ENCODE measurements at places on chromosomes 16 and 17.

GRCh38 chr17:235831-236640, 54.6 kb upstream of the DOC2B start:
- DNase-seq, result peak; percentile 28

DNA sequence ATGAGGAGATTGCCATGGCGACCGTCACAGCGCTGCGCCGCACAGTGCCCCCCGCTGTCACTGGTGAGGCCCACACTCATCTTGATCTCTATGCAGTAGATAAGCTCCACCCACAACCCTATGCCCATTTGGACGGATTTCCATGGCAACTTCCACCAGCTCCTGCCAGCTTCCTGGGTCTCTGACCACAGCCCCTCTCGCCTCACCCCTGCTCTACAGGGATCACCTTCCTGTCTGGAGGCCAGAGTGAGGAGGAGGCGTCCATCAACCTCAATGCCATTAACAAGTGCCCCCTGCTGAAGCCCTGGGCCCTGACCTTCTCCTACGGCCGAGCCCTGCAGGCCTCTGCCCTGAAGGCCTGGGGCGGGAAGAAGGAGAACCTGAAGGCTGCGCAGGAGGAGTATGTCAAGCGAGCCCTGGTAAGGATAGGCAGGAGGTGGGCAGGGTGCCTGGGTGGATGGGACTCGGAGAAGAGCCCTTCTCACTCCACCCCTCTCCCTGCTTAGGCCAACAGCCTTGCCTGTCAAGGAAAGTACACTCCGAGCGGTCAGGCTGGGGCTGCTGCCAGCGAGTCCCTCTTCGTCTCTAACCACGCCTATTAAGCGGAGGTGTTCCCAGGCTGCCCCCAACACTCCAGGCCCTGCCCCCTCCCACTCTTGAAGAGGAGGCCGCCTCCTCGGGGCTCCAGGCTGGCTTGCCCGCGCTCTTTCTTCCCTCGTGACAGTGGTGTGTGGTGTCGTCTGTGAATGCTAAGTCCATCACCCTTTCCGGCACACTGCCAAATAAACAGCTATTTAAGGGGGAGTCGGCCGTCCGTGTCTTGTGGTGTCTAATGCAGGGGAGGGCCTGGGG, 4.3 kb downstream of the ALDOA start:
- DNase-seq, result no peak

DNA sequence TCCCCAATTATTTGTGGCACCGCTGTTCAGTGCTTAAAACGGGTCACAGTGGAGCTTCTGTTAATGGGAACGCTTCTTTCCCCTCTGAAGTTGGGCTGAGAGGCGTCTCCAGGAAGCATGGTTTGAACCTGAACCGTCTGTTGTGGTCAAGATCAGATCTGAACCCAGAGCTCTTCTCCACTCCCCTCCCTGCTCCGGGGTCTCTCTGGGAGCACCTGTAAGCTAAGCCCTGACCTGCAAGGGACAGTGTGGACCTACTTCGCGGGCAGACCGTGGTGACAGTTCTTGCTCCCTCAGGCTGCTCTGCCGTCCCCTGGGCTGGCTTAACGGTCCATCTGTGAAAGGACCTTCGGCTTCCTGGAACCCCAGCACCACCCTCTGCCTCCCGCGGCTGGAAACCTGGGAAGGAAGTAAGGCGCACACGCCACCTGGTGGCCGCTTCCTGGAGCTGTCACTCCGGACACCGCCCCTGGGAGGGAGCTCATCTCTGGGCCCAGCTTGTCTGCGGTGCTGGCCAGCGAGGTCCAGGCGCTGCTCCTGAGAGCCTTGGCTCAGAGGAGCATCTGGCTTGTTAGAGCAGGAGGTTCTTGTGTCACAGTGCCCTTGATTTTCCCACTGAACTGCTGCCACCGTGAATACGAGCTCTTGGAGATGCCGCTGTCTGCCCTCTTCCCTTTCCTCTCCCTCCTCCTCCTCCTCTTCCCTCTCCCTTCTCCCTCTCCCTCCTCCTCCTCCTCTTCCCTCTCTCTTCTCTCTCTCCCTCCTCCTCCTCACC, 518.5 kb upstream of the EEF2KMT start:
- DNase-seq, result peak; percentile 33

DNA sequence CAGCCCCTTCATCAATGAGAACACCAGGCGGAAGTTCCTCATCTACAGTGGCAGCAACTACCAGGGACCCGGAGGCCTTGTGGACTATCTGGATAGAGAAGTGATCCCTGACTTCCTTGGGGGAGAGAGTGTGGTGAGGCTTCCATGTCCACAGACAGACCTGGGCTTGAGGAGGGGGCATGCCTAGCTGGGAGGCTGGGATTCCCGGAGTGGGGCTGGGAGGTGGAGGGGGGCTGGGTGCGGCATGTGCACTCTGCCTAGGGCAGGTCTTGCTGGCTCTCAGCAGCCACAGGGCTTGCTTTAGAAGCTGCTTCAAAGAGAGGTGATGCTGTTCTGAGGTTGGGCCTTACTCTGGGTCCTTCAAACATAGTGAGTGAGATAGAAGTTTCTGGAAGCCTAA, 27.8 kb downstream of the NAGPA start:
- no peak for DNase-seq

DNA sequence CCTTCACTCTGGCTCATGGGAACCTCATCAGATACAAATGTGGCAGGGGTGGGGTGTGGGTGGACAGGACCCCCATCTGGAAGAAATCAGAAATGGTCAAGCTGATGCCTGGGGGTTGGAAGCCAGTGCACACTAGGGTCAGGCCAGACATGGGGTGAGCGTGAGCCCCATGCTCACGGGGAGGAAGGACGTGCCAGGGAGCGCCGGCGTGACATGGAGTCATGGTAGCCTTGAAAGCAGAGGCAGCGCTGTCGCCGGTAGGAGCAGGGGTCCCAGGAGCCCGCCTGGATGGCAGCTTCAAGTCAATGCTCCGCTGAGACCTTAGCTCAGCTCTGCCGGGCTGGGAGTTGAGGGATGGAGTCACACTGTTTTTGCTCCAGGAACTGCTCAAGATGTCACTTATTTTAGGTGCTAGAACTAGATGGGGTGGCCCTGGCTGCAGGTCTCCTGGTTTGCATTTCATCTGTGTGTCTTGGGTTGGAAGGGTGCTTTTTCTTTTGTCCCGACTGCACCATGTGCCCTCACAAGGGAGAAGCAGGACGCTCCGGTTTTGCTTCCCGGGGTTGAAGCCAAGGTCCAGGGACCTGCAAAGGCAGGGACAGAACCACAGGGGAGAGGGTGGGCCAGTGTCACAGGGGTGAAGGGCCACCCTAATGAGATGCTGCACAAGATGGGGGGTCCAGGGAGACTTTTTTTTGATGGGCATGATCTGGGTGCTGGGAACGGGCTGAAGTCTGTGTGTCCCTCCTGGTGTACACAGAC, 51.4 kb downstream of the USP22 start:
- DNase-seq, result no peak

GRCh38 chr16:85653290-85653891, 35.4 kb downstream of the GINS2 start:
- no peak for DNase-seq

GRCh38 chr17:34755981-34756636, 176.7 kb downstream of the TMEM132E start:
- DNase-seq, result no peak

DNA sequence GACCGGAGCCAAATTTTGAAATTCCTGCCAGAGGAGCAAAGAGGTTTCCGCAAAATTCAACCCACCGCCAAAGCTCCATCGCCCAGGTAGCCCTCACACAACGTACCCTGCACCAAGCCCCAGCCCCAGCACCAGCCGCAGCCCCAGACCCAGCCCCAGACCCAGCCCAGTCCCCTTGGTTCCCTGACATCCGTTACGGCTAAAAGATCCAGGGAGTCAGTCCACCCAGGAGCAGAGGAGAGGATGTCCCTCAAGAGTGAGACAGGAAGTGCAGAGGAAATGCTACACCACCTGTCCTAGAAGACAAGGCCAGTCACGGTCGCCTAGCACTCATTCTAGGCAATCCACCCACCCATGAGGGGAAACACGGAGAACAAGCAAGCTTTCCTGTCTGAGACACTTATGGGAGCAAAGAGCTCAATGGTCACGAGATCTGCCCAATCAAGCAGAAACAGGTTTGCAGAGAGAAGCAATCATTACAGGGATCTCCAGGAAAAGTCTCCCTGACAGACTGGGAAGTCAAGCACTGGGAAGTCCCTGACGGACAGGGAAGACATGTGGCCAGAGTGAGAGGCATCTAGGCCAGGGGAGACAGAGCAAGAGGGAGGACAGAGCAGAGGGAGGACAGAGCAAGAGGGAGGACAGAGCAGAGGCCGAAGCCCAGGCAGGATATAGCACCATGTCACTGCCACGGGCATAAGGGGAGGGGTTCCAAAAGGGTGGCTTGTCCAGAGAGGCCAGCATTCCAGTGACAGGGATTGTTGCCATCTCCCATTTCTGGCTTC, 15.0 kb upstream of the KCNJ18 start:
- no peak for DNase-seq

DNA sequence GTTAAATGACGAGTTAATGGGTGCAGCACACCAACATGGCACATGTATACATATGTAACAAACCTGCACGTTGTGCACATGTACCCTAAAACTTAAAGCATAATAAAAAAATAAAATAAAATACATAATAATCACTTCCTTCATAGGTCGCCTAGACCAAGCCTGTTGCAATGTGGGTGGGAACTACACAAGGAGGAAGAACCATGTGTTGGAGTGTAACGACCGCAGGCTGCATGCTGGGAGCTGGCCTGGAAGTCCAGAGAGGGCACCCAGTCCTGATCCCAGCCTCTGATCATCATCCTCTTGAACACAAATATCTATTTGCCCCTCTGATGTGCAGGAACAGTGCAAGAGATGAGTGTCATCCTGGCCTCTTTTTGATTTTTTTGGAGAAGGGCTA, 224.7 kb upstream of the ASIC2 start:
- no peak for DNase-seq

- no peak for DNase-seq
Observed at GRCh38 chr17:82255402-82255972, 18.0 kb downstream of the CSNK1D start.

GRCh38 chr17:18144261-18144660, 35.7 kb downstream of the MYO15A start:
- no peak for DNase-seq

DNA sequence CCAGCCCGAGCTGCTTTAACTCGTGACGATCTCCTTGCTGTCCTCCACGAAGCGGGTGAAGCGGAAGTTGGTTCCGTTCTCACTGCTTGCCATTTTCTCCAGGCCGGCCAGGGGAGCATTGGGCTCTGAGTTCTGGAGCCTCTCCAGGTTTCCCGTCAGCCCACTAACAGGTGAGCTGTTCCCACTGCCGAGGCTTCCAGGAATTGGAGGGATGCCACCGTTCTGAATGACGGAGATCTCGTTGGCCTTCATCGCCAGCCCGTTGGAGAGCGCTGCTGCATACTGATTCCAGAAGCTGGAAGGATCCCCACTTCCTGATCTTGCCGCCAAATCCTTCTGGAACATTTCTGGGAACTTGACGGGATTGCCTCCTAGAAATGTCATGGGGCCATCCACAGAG, 14.0 kb downstream of the SALL1 start:
- DNase-seq, result no peak

DNA sequence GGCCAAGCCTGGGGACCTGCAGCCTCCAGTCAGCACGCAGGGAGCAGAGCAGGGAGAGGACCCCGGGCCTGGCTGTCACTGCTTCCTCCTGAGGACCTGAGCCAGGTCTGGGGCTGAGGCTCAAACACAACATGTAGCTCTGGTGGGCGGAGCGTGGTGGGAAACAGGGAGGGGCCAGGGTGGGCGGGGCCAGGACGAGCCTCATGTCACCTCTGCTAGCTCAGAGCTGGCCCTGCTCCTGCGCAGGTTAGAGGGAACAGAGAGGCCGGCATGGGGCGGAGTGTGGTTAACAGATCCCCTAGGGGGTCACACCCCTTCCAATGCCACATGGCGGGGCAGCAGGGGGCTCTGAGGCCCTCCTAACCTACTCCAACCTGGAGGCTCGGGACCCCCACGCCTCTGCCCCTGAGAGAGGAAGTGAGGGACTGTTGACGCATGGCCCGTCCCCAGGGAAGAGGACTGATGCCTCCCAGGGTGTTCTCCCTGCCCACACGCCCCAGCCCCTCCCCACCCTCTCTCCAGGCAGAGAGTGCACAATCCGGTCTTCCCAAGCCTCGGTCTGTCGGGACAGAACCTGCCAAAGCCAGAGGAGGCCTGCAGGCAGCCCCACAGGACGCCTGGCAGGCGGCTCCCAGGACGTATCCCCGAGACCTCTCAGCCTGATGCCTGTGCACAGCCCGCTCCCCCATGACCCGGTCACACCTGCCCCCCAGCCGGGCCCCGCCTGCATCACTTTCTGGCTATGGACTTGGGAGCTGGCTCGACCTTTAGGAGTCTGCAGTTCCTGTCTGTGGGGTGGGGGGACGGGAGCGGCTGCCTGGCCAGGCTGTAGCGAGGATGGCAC, 15.2 kb downstream of the PIEZO1 start:
- no peak for DNase-seq

DNA sequence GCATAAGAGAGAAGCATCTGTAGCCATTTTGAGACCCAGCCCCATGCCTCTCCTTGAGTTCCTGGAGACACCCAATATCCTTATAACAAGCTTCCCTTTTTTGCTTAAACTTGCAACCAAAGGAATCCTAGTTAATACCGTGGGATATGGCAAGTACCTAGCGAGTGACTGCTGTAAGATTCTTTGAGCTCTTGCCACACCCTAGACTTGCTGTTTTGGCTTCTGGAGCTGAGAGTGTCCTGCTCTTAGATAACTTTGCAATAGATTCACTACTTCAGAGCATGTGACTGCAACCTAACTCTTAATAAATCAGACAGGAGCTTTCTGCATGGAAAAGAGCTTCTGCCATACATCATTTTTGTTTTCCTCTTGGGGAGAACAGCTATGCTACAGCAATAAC, 58.3 kb downstream of the AKAP1 start:
- DNase-seq, result no peak

- DNase-seq, result no peak
Observed at GRCh38 chr16:66701026-66701425, 4.5 kb upstream of the CMTM4 start.

DNA sequence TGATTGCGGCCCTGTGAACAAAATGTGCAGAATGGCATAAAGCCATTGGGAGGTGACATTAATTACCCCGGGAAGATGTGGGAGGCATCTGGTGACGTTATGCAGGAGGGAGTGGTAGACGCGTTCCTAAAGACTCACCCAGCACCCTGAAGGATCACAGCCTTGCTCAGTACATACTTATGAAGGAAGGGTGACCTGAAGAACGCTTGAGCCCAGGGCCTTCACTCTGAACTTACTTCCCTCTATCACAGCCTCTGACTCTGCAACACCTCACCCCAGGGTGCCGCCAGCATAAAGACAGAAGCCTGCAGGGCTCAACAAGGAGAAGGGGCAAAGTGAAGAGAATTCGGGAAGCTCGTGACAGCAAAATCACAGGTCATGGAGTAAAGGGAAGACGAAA, 9.4 kb downstream of the MFSD6L start:
- DNase-seq, result no peak

DNA sequence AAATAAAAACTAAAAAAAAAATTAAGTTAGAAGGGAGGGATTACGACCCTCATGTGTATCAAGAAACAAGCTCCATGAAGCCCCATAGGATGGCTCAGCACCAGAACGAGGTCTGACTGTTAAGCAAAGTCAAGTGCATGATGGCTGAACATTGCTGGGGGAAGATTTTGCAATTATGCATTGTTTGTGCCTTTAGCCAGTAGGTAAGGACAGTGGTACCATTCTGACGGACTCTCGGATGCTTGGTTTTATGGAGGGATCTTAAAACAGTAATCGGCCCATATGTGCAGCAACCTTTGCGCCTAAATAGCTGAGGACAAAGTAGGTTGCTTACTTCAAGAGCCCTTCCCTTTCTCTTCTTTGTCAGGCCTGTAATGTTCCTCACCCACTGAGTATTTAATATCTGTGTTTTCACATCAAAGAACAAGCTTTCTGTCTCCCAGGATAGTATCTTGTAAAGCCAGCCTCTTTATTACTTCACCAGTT, 186.0 kb downstream of the WWOX start:
- DNase-seq, result no peak

Data from mesothelial cell of epicardium (in vitro differentiated cells).